Activated CD4-positive, alpha-beta T cell treated with anti-CD3 and anti-CD28 coated beads, Interleukin-2, amount 50 U/mL, for 48 hours (primary cell): ENCODE measurements at places on chromosomes 5 and 9.

GRCh38 chr5:180118391-180118791 is 46.8 kb upstream of the RNF130 start:
- DNase-seq, result no peak

DNA sequence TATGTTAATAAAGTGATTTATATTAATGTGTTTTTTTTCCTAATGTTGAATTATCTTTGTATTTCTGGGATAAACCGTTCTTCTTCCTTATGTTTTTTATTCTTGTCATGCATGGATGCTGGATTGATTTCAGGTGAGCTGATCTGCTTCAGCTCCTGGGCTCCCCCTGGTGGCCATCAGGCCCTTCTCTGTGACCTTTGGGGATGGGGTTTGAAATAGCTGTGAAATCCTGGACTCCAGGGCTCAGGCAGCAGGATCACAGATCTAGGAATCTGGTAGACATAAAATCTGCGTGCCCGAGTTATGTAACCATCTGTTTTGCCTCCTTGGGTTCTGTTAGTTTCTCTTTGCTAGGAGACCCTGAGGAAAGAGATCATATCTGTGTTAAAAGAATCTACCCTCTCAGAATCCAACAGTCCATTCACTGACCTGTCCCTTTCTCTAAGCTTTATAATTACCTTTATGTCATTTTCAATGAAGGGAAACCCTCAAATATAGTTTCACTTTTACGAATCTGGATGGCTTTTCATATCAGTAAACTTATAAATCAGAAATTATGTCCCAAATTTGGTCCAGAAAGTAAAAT is 12.2 kb upstream of the OR13J1 start:
- DNase-seq, result peak; percentile 85

DNA sequence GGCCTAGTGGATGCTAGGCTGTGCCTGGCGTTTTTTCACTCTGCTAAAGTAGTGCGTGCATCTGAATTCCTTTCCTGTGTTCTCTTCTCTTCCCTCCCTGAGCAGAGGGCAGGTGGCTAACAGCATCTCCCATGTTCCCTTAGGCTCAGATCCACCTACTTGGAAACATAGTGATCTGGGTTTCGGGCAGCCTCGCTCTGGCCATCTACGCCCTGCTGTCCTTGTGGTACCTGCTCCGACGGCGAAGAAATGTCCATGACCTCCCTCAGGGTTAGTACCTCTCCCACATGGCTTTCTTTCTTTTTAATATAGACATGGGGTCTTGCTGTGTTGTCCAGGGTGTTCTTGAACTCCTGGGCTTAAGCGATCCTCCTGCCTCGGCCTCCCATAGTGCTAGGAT is 9.9 kb downstream of the UCK1 start:
- no peak for DNase-seq

- DNase-seq, result no peak
Measured at GRCh38 chr9:134561427-134562145, 80.0 kb upstream of the COL5A1 start.

- no peak for DNase-seq
Measured at GRCh38 chr5:141560725-141561483, 57.9 kb downstream of the DIAPH1 start.

- DNase-seq, result peak; percentile 64
Measured at GRCh38 chr9:95724253-95724991, 151.1 kb upstream of the ERCC6L2 start.

DNA sequence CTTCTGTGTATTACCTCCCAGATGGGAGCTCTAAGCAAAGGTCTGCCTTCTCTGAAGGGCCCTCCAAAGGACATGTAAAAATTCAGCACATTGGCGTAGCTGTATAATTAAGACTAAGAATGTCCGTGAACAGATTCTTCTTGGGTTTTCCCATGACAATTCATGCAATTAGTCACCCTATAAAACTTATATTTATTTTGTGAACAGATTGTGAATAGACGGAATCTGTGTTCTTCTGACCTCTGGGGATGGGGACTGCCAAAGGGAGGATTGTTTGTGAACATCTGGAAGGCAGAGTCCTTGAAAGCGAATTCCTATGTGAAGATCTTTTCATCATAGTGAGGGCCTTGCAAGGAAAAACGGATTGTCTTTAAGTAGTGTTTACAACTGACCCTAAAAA is 111.3 kb downstream of the EGFLAM start:
- no peak for DNase-seq

DNA sequence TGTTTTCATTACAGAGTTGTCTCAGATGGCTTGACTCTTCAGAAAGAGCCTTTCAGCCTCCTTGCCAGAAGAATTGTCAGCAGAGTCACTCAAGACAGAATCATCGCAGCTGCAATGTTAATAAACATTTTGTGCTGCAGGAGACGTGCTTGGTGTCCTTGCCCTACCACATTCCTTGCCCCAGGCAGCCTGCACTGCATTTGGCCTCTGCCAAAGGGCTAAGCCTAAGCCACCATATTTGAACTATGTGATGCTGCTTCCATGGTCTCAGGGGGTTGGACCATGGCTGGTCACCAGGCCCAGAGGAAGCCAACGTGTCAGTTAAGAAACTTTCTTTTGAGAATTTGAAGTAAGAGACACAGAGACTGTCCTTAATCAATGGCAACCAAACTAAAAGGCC is 145.4 kb downstream of the ACTL7B start:
- DNase-seq, result no peak

- DNase-seq, result no peak
Measured at GRCh38 chr5:56099346-56099745, 104.6 kb upstream of the IL6ST start.

GRCh38 chr5:4204276-4205141 is 608.9 kb downstream of the IRX1 start:
- no peak for DNase-seq

- DNase-seq, result no peak
Measured at GRCh38 chr5:154312576-154312975, 122.0 kb downstream of the GALNT10 start.

GRCh38 chr9:22208846-22209585 is 199.9 kb upstream of the CDKN2B start:
- DNase-seq, result no peak

- DNase-seq, result no peak
Measured at GRCh38 chr9:36996706-36997086, 37.4 kb downstream of the PAX5 start.

GRCh38 chr5:574906-575305 is 37.2 kb upstream of the CEP72 start:
- DNase-seq, result no peak

DNA sequence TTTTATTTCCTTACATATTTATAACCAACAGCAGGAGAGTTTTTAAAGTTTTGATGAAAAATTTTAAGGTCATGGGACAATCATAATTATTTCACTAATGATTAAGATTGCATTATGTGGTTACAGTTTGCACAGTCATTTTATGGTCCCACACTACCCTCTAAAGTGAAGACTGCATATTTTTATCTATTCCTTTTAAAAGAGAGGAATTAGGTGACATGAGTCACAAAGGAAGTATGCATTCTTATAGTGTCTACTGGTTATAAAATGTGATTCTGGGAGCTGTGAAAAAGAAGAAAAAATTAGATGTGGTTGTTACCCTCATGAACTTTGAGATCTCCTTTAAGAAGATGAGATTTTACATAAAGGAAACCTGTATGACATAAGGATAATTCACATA is 87.9 kb upstream of the GRIA1 start:
- no peak for DNase-seq

DNA sequence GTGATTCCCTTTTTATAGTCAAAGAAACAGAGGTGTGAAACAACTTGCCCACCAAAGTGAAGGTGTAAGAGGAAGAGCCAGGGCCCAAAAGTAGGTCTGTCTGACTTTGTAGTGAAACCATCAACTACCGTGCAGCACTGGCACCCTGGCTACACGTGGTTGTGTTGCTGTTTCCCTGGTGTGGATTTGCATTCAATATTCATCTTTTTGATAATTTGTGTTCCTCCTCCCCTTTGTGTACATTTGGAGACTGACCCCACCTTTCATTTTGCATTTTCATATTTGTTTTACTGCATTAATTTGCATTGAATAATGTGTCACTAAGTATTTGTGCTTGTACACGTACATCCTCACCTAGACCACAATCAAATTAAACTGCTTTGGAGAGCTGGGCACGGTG is 873.8 kb upstream of the WWC1 start:
- DNase-seq, result no peak

- no peak for DNase-seq
Measured at GRCh38 chr9:101674165-101674564, 64.3 kb downstream of the GRIN3A start.

- DNase-seq, result no peak
Measured at GRCh38 chr5:67465537-67466207, 269.1 kb upstream of the CD180 start.

DNA sequence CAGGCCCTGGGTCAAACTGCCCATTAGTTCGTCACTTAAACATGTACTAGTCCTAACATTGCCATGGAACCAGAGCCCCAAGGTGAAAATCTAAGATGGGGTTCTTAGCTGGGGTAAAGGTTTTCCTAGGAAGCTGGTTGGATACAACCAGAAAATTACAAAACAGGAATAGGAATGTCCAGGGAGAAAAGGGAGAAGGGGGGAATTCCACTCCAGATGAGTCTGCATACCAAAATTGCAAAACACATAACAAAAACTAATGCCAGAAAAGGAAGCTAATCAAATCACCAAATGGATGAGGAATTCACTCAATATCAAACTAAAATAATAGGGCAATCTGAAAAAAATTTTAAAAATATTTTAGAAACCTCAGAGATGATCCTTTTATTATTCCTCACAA is 396.2 kb downstream of the EFNA5 start:
- DNase-seq, result no peak
